ENCODE measurements at places on chromosomes 2 and 18.

- DNase-seq: no peak
These were observed 208.7 kb upstream of the STK17B start for GRCh38 chr2:196380098-196380497.

- DNase-seq: peak; percentile 7
These were observed 558.0 kb downstream of the STK39 start for GRCh38 chr2:167689444-167689843.

GRCh38 chr18:58845928-58846724 is 18.6 kb upstream of the ZNF532 start:
- no peak for DNase-seq

DNA sequence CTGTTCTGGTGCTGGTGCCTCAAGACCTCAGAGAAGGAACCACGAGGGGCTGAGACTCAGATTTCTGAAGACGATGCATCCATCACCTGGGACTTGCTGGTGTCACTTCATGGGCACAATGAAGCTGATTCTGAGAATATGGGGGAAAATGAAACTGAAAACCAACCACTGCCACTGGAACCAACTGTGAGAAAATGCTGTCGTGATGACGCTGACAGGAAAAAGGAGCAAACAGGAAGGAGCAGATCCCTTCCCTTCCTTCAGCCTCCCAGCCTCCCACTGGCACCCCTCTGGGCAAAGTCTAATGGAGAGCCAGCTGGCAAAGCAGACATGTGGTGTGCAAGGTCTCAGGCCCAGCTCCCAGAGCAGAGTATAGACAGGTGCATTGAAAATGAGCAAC is 109.7 kb downstream of the FOXI3 start:
- no peak for DNase-seq

DNA sequence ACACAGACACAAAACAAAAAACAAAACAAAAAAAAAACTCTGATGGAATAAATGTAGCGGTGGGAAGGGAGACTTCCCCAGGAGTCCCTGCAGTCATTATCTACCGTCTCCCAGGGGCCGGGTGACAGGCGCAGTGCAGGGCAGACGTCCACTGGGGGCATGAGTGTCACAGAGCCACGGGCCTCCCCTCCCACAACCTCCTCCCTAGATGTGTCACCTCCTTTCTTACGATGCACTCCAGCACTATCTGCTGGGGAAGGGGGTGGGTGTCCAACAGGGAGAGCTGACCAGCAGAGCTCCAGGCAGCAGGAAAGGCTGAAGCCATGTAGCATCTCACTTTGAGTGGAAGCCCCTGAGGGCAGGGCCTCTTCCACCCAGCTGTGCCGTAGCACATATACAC is 84.5 kb downstream of the LONRF2 start:
- DNase-seq: no peak
